ENCODE measurements at places on chromosomes 1 and 21.

DNA sequence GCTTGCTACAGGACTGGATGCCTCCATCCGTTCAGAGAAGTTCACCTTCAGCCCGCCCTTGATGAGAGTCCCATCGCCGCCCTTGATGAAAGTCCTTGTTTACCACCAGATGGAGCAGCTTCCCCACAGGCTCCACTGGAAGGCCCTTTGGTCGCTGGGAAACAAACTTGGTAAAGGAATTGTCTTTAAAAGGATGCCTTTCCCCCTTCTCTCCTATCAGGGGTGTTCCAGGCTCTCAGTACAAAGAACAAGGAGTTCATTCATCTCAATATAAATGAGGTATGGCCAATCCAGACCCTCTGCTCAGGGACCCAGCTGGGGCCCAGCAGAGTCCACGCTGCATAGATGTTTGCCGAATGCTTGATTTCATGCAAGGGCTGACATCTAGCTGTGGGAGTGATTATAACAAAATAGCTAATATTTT, 50.8 kb downstream of the CAPN9 start:
- no peak for DNase-seq

GRCh38 chr1:179958359-179958758, 3.7 kb downstream of the CEP350 start:
- DNase-seq = no peak

- DNase-seq = no peak
Measured at GRCh38 chr1:241749945-241750695, 97.9 kb upstream of the EXO1 start.

DNA sequence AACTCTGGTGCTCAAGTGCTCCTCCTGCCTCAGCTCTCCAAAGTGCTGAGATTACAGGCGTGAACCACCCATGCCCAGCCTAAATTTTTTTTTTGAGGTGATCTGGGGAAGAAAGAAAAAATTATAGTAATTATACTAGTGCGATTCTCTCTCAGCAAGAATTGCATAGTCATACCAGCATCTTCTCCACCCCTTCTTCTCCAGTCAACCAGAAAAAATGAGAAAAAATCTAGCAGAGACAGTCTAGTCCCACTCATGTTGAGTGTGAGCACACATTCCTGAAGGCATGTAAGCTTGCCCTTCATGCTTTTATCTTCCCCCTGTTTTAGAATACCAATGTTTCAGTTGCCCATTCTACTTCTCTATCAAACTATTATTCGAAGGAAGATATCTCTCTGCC, 207.6 kb downstream of the S1PR1 start:
- no peak for DNase-seq

DNA sequence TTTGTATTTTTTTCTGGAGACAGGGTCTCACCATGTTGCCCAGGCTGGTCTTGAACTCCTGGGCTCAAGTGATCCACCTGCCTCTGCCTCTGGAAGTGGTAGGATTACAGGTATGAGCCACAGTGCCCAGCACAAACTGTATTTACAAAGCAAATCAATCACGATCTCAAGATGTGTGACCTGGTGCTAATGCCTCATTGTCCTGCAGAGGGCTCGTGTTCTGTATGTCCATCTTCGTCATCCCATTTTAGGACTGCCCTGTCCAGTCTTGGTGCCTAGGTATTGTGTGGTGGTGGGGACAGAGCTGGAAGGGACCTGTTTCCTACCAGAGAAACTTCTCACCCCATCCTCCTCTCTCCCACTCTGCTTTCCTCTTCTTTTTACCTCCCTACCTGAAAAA, 20.2 kb downstream of the PROK1 start:
- DNase-seq = no peak

DNA sequence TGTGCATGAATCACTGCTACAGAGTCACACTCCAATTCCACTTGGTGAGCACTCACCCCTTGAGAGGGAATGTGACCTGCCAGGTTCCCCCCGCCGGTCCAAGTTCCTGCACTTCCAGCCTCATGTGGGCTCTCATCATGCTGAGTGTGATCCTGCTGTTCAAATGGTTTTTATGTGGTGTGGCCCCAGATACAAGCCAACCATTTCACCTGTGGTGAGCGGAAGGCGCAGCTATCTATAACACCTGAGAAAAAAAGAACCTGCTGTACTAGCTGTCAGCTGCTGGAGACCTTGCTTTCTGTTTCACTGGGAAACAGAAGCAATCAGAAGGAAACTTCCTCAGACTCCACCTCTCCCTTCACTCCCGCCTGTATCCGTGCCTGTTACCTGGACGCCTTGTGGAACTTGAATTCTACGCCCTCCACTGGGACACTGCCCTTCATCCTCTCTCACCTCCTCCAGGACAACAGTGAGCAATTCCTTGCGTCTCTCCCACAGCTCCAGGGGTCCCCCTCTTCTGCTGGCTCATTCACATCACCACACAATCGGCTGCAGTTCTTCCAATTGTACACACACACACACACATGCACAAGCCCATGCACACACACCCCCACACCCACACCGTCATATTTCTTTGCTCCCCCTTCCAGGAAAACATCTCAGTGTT, 64.4 kb upstream of the RPL11 start:
- DNase-seq = no peak
